ENCODE measurements at places on chromosomes 4 and X.

GRCh38 chrX:39829965-39830364, 267.8 kb downstream of the BCOR start:
- no peak for DNase-seq

DNA sequence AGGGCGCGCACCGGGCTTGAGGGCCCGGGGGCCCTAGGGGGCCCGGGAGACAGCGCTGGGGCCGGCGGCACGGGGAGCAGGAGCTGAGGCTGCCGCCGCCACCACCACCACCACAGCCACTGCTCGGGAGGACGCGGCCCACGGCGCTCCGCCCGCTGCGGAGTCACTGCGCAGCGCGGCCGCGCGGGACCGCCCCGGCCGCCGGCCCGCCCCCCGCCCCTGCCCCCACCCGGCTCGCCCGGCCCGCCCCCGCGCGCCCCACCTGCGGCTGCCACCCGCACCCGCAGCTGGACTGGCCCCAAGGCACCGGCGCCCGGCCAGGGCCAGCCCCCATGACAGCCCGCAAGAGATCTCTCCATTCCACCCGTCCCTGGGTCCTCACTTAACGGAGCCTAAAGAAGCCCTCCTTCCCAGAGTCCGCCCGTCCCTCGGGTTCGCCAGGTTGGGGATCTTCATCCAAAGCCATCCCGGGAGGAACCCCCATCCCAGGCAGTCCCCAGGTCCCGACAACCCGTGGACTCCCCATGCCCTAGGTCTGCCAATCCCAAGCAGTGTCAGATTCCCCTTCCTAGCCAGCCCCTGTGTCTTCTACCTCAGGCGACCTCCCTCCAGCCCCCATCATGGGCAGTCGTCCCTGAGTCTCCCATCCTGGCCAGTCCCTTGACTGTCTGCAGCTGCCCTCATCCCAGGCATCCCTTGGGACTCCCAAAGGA, 40.0 kb upstream of the IQSEC2 start:
- DNase-seq, result no peak

- DNase-seq, result no peak
These were observed 29.3 kb downstream of the INTS12 start for GRCh38 chr4:105679186-105679585.

DNA sequence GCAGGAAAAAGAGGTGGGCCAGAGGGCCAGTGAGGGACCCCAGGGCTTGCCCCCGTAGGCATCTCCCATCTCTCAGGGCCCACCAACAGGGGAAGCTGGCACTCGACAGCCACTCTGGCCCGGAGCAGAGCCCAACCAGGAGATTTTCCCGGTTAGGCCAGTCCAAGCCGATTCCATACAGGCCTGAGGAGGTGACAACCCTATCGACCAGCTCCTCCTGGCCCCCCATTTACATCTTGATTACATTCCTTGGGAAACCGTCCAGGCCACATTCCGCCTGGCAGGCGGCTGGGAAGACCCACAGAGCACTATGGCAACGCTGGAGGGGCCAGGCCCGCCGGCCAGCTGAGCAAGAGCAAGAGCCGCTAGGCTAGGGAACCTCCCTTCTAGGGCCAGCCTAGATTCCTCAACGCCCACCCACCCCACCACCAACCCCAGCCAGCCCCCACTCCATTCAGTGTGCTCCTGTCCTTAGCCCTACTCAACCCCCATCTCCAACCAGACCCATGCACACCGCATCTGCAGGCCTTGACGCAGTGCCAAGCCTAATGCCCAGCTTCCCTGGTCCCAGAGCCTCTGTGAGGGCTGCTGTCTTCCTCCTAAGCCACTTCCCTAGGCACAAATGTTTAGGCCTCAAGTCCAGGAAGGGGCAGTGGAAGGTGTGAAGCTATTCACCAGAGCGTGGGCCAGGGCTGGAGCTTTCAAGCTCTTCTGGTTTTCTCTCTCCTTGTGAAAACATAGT, 161.2 kb downstream of the EFNB1 start:
- DNase-seq, result no peak

DNA sequence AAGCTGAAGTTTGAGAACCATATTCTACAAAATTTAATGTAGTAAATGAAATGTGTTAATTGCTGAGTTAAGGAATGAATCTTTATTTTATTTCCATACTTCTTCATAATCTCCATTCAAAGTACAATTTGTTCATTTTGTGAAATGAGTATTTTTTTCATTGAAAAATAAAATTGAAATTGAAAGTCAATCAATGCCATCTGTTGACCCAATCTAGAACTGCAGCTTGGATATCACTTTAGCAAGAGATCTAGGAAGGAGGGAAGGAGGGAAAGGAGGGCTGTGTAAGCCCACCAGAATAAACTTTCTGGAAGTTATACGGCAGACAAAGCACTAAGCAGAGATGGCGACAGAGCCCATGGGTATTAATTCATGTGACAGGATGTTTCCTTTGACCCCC, 128.4 kb downstream of the ZMAT1 start:
- DNase-seq, result peak; percentile 2

DNA sequence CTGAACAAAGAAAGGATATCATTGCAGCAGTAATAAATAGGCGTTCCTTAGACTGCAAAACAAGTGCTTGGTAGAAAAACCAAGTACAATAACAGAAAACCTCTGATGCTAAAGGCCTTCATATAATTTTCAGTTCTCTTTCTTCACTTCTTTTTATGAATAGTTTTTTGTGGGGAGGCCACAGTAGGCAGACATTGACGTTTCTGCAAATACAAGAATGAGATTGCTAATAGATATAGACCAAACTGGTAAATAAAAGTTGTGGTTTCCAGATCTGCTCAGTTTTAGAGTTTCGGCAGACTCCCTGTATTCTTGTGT, 57.0 kb upstream of the RAP1GDS1 start:
- no peak for DNase-seq

- no peak for DNase-seq
These were observed 39.1 kb upstream of the TMEM184C start for GRCh38 chr4:147578051-147578476.

GRCh38 chr4:123340381-123340701, 56.3 kb upstream of the SPRY1 start:
- no peak for DNase-seq

- no peak for DNase-seq
These were observed 50.0 kb upstream of the ZNF827 start for GRCh38 chr4:145988628-145989027.

DNA sequence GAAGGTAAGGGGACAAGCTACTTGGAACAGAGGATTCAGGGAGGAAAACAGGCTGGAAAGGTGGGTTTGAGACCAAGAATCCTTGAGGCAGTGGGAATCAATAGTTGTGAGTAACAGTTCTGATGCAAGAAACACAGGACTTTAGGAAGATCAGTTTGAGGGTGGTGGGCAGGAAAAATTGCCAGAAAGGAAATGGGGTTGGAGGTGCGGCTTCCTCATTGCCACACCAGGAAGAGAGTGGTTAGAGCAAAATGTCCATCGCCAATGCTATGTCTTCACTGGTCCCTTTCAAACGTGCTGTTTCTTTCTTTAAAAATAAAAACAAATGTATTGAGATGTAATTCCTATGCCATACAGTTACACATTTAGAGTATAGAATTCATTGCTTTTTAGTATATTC, 57.1 kb upstream of the NOCT start:
- no peak for DNase-seq

- DNase-seq, result no peak
These were observed 125.3 kb downstream of the SCFD2 start for GRCh38 chr4:53240573-53240972.

GRCh38 chr4:122636697-122637096, 15.8 kb upstream of the IL21 start:
- no peak for DNase-seq

- DNase-seq, result no peak
These were observed 442.2 kb downstream of the PABPC4L start for GRCh38 chr4:133759428-133759827.

DNA sequence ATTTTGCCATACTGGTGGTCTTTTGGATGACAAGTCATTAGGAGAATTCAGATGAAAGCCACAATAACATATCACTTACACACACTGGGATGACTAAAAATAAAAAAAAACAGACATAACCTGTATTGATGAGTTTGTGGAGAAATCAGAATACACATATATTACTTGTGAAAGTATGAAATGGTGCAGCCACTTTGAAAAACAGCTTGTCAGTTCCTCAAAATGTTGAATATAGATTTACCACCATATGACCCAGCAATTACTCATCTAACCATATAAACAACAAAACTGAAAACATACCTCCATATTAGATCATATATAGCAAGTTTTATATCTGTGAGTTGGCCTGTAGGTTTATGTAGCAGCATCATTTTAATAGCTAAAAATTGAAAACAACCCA, 608.7 kb downstream of the TLL1 start:
- no peak for DNase-seq

- no peak for DNase-seq
These were observed 43.4 kb upstream of the SMAD1 start for GRCh38 chr4:145438298-145438697.

DNA sequence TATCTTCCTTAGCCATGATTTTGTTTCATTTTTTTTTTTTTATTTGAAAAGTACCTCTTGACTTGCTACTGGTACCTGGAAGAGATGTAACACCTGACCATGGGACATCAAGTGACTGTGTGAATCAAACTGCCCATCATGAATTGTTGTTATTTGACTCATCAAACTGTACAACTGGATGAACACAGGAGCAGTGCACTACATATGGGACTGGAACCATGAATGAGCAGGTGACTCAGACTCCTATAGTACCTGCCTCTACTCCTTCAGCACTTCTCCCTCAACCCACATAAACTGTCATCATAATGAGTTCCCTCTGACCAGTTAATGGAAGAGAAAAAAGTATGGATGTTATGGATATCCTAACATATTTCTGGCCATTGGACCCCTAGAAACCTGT, 15.9 kb upstream of the UBE2D3 start:
- DNase-seq, result no peak

GRCh38 chrX:10965174-10965798, 145.8 kb upstream of the HCCS start:
- no peak for DNase-seq

DNA sequence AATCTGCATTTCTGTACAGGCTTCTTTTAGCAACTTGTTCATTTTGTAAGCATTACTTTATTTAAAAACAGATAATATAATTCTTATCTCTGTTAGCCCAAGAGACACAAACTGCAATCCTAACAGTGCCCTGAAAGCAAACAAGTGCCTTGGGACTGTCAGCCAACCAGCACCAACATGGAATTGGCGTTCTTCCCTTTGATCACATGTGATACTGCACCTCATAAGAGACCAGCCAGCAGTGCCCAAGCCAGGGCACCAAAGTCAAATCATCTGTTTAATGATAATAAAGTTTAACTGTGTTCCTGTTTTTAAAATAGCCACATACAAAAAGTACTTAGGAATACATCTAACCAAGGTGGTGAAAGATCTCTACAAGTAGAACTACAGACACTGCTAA, 223.2 kb downstream of the PRDM5 start:
- no peak for DNase-seq

All from activated CD8-positive, alpha-beta T cell treated with anti-CD3 and anti-CD28 coated beads for 36 hours (primary cell).